ENCODE measurements at places on chromosomes 3 and 15.

GRCh38 chr3:197907196-197907595 lies 42.8 kb upstream of the RPL35A start:
- no peak for DNase-seq

DNA sequence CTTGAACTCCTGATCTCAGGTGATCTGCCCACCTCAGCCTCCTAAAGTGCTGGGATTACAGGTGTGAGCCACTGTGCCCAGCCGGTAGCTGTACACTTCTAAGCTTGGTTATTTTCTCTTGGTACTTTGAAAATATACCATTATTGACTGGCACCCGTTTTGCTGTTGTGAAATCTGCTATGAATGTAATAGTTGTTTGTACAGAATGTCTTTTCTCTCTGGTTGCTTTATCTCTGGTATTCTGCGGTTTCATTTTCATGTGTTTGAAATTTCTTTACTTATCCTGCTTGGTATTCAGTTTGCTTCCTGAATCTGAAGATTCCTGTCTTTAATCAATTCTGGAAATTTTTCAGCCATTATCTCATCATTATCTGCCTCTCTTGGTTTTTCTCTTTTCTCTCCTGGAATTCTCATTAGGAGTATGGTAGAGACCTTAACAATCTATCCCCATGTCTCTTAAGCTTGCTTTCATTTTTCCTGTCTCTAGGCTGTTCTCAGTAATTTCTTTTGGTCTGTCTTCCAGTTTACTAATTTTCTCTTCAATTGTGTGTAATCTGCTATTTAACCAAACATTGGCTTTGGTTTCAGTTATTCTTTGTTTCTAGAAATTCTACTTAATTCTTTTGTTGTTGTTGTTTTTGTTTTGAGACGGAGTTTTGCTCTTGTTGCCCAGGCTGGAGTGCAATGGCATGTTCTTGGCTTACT lies 2.8 kb upstream of the PAK2 start:
- DNase-seq = no peak

DNA sequence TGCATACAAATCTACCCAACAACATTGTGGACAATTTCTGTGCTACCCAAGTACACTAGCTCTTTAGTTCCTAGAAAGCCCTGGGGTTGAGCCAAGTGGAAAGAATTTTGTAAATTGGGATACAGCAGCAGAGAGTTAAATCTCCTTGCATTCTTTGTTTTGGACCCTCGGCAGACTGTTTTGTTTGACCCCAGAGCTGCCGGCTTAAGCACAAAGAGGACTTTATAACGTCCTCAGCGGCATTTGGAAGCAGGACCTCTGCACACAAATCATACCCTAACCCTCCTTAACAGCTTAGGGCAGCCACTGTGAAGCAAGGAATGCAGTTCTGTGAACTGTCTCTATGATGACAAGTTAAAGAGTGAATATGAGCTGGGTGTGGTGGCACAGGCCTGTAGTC lies 415.3 kb downstream of the CNTN4 start:
- DNase-seq = no peak

DNA sequence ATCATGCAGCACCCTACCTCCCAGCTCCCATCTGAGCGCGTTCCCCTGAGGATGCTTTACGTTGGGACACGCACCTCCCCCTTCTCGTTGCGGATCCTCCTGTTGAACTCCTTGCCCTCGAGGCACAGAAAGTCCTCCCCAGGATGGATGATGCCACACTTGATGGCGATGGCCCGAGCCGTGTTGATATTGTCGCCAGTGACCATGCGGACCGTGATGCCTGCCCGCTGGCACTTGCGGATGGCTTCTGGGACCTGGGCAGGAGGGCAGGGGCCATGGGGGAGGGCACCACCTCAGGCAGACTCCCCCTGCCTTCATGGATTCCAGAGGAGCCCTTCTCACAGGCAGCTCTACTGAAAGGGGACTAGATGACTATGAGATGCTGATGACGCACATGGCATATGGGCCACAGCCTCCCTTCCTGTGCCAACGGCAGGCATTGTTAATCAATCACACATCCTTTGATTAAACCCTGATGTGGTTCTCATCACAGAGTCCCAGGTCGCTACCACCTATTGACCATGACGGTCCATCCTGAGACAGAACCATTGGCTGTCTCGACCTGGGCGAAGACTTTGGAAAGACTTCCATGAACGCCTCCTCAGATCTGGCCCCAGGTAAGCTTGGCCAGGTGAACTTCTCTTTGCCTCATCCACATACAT lies 29.5 kb upstream of the SEC13 start:
- DNase-seq = no peak

- no peak for DNase-seq
Observed at GRCh38 chr3:40586901-40587300, 62.1 kb downstream of the ZNF621 start.

GRCh38 chr3:30421266-30421665 lies 185.1 kb upstream of the TGFBR2 start:
- no peak for DNase-seq

DNA sequence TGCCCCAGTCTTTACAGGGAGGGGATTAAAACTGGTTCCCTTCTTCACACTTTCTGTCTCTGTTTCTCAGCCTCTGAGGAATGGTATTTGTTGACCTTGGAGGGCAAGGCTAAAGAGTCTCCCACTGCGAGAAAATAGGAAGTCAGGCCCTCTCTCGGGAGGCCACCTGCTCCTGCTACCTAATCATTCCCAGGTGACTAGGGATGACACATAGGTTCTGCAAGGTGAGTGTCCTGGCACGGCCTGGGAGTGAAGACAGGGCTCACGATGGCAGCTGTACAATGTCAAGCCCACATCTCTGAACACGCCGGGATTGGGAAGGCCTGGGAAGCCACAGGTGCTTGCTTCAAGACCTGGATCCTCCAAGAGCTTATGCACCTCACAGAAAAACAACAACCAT lies 314.2 kb downstream of the NTRK3 start:
- no peak for DNase-seq

- DNase-seq = no peak
Observed at GRCh38 chr15:40032125-40032839, 6.7 kb downstream of the SRP14 start.

DNA sequence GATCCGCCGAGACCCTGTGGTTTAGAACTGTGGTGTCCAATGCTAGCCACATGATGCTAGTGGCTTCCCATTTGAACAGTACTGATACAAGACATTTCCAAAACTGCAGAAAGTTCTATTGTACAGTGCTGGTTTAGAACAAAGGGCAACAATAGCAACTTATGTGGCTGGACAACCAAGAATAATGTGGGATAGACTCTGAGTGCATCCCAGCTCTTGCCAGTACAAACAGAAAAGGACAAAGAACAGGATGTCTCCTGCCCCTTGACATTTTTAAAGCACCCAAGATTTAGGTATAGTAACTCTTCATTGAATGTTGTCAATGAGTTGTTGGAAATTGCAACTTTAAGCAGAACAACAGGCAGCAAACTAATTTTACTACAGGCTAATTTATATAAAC lies 107.3 kb downstream of the ZNF385D start:
- no peak for DNase-seq

- DNase-seq = no peak
Observed at GRCh38 chr3:152636651-152637050, 198.3 kb upstream of the P2RY1 start.

- DNase-seq = no peak
Observed at GRCh38 chr15:79972863-79973262, 1.9 kb upstream of the BCL2A1 start.

GRCh38 chr15:60480888-60481287 lies 1.9 kb upstream of the ICE2 start:
- no peak for DNase-seq

GRCh38 chr3:45657853-45658252 lies 31.3 kb upstream of the SACM1L start:
- DNase-seq = no peak

DNA sequence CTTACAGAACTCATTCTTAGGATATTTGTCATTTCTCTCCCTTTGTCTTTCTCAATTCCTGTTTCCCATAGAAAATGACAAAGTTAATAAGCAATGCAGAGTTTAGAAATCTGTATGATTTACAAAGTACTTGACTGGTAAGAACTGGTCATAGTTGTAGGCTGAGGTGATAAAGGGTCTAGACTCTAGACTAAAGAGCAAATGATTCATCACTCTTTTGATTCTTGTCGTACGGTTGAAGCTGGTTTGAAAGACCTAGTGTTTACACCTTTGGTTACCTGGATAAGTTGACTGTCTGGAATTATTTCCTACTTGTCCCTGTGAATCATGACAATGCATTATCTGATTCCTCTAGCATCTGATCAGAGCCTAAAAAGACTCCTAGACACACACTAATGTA lies 58.9 kb upstream of the TP63 start:
- DNase-seq = no peak

DNA sequence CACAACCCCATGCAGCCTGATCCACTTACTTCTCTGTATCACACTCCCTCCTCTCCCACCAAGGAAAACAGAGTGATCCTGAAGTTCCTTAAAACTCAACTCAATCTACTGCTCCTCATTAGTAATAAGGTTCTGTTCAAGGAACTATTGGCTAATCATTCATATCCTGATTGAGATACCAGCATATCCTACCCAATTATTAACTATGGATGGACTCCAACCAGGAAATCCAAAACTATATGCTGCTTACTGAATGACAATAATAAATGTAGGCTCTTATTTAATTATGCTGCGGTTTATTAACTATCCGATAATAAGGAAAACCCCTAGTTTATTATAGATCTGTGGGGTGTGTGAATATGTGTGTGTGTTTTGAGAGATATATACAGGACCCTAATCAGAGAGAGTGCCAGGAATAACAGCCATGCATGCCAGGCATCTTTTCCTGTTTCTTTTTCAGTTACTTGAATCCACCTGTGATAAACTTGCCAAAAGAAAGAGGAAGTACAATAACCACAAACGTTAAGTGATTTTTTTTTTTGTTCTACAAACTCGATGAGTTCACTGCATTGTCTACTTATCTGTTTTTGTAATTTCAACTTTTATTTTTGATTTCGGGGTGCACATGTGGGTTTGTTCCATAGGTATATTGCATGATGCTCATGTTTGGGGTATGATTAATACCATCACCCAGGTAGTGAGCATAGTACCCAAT lies 1031.7 kb upstream of the CFAP20DC start:
- DNase-seq = no peak

GRCh38 chr3:64502284-64502683 lies 185.5 kb downstream of the ADAMTS9 start:
- DNase-seq = no peak

DNA sequence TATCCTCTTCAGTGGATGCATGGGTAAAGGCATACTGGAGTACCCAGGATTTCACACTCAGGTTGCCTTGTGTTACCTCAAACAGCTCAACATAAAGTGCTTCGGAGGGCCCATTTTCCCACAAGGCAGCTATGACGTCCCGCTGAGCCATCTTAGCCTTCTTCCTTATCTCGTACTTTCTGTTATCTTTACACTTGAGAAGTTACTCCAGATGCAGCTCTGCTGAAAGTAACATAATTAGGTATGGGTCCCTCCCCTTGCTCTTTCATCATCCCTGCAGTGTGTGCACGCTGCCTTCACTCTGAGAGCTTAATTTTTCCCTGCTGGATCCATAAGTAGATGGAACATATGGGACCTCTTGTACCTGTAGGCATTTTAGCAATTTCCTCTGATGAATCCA lies 410.3 kb downstream of the AGBL1 start:
- DNase-seq = no peak

DNA sequence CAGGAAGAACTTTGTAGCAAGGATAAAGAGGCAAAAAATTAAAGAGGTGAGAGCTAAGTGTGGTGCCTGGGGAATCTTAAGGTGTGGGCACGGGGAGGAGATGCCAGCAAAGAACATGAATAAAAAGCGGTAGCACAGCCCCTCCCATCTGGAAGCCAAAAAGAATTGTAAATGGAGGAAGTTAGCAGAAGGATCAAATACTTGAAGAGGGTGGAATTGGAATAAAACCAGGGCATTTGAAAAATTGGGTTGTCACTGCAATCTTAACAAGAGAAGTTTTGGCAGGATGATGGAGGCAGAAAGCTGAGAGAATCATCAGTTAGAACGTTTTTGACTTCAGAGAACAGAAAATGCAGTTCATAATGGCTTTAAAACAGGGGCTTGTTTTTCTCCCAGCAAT lies 2.4 kb downstream of the CCR2 start:
- no peak for DNase-seq

DNA sequence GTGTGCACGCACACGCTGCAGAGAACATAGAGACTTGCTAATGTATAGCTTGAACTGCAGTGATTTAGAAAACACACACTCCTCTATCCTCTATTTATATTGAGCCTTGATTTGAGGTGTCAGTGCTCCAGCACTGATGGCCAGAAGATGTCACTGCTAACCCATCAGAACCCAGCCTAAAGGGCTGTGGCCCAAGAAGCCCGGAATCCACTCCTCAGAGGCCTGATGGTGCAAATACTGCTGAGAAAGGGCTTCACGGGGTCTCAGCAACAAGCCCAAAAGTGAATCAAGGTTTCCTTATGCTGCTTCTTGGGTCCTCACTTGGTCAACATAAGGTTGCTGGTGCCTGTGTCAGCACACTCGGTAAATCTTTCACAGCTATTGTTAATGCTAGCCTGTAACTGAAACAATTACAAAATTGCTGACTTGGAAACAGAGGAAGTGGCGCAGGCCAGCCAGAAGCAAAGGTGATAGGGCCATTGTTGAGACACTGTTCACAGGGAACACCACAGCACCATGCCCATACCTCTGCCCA lies 60.3 kb downstream of the HEG1 start:
- DNase-seq = peak; percentile 25

GRCh38 chr3:184234224-184234623 lies 4.8 kb downstream of the VWA5B2 start:
- no peak for DNase-seq

DNA sequence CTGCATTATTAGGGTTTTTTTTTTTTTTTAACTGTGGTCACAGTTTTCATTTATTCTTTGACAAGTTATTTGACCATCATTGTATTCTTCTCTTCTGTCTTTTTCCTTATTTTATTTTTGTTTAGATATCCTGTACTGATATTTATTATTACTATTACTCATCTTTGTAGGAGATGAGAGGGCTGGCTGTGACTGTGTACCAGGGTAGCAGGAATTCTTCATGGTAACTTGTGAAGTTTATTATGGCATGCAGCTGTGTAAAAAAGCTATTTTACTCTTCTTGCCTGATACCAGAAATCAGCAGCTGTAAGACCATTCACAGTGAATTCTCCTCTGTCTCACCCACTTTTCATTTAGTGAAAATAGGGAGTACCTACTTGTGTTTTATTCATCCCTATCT lies 44.5 kb downstream of the ATP6V1A start:
- DNase-seq = no peak

- no peak for DNase-seq
Observed at GRCh38 chr3:98800401-98800800, 37.3 kb downstream of the ST3GAL6 start.

- DNase-seq = no peak
Observed at GRCh38 chr3:75110741-75111140, 496.3 kb upstream of the CNTN3 start.

GRCh38 chr15:86164232-86164898 lies 84.7 kb downstream of the AGBL1 start:
- DNase-seq = no peak

GRCh38 chr3:149151843-149152242 lies 22.4 kb downstream of the HPS3 start:
- no peak for DNase-seq

Measured in T follicular helper cell (primary cell).